Smooth muscle cell of the pulmonary artery (primary cell): ENCODE measurements at places on chromosomes 16 and 17. TPM values are rescaled to one million over a fixed set of nuclear protein-coding genes. Genes with fewer than 3 reads are reported as not detected.

Gene HEATR9
- not detected in 2 replicates for total RNA-seq

Gene HSD11B2
- 0.20 TPM in 1 of 2 replicates, not detected in the other for total RNA-seq

Gene RFWD3
- 14.1 and 15.5 TPM in 2 replicates for total RNA-seq

Gene SNRNP25
- 13.2 and 13.9 TPM in 2 replicates for total RNA-seq

Gene PLXDC1
- 0.50 and 3.5 TPM in 2 replicates for total RNA-seq

Gene HOXB2
- total RNA-seq: 7.5 and 12.0 TPM in 2 replicates

Gene NTN1
- total RNA-seq: 0.26 and 1.3 TPM in 2 replicates

Gene TOX3
- not detected in 2 replicates for total RNA-seq
